Cardiac fibroblast (primary cell): ENCODE measurements at places on chromosomes 3 and 15.

DNA sequence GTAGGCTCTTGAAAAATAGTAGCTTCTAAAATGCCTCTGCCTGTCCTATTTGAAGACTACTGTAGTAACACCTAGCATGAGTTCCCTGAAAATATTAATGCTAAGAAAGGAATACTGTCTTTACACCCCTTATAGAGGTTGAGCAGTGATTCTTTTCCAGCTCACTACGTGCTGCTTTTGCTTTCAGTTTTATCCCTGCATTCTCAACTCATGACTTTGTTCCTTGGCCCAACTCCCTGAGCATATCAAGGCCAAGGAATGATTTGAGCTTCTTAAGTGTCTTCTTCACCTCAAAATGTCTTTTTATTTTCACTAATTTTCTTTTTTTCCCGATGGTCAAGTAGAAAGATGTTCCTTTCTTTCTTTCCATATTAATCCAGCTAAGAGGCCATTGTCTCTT is 16.5 kb upstream of the P2RY13 start:
- peak; percentile 70 for DNase-seq

GRCh38 chr15:77400258-77400657 is 19.6 kb downstream of the PEAK1 start:
- DNase-seq, result no peak

- no peak for DNase-seq
Observed at GRCh38 chr3:32371461-32372212, 20.0 kb upstream of the CMTM7 start.

- peak; percentile 0 for DNase-seq
Observed at GRCh38 chr3:20975188-20975651, 775.8 kb downstream of the ZNF385D start.

DNA sequence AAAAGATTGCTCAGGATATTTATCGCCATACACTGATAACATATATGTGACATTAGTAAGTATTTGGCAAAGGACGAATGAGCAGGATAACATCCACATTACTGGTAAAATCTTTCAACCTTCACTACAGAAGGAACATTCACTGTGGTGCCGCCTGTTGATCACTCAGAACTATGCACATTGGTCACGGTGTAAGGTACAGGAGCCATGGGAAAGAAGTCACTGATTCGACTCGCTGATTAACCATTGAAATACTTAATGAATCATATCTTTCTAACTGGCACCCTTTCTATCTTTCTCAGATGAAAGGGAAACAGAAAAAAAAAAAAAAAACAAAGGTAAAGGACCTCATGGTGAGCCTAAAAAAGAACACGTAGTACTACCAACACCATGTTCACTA is 68.8 kb downstream of the TJP1 start:
- DNase-seq, result no peak

- DNase-seq, result no peak
Observed at GRCh38 chr3:37162501-37163245, 11.7 kb downstream of the LRRFIP2 start.

GRCh38 chr15:74564182-74564581 is 23.2 kb downstream of the ARID3B start:
- DNase-seq, result no peak

- no peak for DNase-seq
Observed at GRCh38 chr3:167899093-167899492, 163.6 kb downstream of the SERPINI1 start.

DNA sequence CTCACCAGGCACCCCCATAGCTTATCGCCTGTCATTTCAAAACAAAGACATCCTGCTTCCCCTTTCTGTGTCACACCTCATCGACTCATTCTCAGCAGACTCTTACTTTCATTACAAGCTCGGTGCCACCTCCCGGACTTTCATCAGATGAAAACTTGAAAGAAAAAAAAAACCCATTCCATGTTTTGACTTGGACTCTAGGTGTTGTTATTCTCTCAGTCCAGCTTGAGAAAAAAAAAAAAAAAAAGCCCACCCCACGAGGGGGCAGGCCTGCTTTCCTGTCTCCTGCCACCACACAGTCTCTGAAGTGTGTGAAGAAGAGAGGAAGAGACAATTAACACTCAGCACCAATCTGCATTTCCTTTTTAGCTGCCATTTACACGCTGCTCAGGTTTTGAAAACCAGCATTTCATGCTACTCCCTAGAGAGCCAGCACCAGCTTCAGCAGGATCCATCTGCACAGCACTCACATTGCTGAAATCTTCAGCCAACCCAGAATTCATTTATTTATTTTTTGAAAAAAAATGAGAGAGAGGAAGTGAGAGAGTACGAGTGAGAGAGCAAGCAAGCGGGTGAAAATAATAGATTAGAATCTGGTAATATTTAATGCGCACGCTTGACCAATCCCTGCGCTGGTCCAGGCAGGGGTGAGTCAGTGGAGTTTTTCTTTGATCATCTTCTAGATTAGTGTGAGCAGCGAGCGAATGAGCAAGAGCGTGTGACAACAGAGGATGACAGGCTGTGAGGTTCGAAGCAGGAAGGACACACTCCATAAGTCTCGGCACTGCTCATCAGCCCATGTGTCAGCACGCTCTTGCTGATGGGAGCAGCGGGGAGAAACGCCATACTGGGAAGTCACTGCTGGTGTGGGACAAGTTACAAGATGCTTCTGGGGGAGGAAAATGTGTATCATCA is 23.5 kb downstream of the ZNF80 start:
- DNase-seq, result peak; percentile 54

DNA sequence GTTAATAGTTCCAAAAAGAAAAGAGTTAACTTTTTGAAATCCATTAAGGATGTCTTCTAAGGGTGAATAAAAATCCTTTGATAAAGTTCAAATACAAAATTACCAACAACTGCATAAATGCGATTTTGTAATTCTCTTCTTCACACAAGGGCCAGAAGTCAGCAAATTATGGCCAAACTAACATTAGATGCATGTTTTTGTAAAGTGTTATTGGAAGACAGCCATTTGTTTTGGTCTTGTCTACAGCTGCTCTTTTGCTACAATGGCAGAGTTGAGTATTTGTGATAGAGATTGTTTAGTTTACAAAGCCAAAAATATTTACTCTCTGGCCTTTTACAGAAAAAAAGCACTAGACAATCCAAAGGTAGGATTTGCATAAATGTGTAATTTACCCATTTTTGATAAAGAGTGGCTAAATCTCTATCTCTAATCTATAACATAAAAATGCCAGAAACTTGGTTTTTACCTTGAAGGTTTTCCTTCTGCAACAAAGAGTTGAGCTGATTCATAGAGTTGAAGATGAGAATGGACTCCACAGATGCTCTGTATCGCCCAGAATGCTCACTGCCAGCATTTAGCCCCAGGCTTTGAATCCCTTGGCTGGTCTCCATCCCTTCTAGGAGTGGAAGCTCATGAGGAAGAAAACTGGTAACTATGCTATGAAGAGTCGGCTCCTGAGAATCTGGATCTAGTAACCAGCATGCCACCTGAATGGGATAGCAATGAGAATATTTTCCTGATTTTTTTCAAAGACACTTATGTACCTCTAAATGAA is 64.5 kb downstream of the POLQ start:
- peak; percentile 23 for DNase-seq

DNA sequence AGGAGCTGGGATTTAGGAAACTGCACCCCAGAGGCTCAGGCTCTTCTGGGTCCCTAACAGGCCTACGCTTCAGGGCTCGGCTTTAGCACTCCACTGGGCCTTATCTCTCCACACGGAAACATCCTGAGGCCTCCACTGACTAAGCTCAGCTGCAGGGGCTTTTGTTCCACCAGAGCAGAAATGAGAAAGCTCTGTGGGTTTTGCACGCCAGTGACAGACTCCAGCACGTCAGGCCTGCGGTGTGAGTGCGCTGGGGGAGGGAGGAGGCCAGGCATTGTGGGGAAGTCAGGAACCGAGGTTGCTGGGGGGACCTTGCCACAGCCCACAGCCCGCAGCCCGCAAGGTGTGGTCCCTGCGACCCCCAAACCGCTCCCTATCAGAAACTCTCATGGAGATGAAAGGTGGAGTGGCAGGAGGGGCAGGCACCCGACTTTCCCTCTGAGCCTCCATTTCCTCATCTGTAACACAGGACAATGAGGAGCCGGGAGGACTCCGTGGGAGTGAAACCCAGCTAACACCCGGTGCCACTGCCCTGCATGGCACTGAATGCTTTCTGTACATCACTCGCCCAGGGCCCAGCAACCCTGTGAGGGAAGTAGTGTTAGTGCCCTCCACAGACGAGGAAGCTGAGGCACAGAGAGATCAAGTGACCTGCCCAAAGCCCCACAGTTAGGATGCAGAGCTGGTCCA is 106.5 kb downstream of the TPRA1 start:
- DNase-seq, result no peak

GRCh38 chr3:50160561-50160983 is 5.4 kb downstream of the SEMA3F start:
- peak; percentile 68 for DNase-seq

DNA sequence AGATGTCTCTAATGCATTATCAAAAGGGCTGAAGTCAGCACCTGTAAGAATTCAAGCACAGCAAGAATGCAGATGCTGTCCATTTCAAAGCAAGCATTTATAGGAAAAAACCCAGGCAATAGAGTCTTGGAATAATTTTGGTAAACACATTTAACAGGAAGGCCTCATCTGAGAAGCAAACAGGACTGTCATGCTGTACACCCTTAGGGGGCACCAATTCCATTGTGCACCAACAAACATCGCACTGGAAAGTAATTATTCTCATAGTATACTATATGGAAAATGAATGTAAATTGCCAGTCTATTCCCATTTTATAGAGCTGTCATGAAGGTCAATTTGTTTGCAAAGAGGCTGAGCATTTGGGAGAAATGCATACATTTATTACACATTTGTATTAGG is 247.3 kb upstream of the SUCLG2 start:
- no peak for DNase-seq

DNA sequence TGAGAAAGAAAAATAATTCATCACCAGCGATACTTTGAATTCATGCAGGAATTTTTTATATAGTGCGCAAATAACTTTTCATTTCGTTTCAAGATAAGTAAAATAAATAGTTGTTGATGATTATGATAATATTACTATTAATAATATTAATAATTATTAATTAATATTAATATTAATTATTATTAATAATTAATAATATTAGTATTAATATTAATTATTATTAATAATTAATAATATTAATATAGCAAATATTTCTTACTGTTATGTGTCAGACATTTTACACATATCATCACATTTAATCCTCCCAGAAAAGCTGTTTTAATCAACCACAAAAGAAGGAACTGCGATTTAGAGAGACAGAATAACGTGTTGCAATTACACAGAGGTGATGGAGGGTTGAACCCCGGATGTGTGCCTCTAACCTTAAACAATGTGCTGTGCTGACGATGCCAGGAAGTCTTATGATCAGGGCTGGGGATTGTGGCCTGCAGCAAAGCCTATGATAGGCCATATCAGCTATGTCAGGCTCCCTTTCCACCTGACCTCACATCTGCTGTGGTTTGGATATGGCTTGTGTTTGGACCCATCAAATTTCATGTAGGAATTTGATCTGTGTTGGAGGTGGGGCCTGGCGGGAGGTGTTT is 263.5 kb upstream of the NR2F2 start:
- DNase-seq, result no peak

DNA sequence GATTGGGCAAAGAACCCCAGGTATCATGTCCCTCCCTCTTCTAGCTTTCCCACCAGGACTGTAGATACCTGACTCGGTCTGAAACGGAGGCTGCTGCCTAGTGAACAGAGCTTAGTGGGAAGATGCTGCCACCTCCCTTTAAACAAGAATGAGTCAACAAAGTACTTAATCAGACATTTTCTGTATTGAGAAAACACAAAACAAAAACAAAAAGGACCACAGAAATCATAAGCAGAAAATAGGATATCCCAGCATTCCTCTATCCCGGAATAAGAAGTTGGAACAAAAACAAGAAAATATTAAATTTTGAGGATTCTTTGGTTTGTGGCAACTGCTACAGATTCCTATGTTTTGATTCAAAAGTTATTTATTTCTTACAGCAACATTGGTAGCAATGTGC is 51.7 kb upstream of the COL8A1 start:
- no peak for DNase-seq

DNA sequence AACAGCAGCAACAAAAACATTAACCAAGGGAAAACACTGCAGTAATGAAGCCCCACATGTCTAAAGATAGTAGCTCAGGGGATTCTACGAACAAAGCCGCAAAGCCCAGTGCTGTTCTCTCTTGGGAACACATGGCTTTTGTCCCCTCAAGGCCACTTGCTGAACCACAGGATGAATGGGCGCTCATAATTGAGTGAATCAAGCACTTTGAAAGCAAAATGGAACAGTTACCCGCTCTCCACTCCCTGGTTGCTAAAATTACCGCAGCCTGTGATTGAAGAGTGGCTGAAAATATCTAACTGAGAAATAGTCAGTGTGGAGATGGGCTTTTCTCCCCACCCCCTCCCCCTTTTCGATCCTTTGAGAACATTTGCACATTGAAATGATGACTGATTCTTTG is 39.6 kb downstream of the RASGRF1 start:
- no peak for DNase-seq

DNA sequence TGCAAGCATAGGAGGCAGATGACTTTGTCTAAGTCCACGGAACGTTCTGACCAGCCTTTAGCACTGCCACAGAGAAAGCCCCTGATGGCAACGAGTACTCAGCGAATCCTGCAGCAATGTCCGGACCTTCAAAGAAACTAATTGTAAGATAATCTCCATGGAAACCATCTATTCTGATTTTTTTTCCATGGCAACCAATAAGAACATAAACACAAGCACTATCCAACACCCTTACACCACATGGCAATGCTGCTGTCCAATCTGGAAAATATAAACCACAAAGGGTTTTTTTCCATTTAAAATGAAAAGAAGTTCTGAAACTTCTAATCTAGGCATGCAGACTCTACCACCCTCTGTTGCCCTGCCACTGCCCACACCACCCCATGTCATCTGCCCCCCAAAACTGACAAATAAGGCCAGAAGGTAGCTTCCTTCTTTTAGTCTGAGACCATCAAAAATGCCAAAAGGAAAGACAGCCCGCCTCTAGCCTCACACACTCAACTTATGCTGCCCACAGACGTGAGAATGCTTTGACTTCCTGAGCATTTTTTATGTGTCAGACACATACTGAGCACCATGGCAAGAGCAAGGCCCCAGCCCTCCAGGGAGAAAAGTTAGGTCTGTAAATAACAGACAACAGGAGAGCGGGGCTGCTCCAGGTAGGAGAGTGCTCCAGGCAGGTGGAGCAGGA is 44.5 kb downstream of the POC1A start:
- DNase-seq, result no peak

DNA sequence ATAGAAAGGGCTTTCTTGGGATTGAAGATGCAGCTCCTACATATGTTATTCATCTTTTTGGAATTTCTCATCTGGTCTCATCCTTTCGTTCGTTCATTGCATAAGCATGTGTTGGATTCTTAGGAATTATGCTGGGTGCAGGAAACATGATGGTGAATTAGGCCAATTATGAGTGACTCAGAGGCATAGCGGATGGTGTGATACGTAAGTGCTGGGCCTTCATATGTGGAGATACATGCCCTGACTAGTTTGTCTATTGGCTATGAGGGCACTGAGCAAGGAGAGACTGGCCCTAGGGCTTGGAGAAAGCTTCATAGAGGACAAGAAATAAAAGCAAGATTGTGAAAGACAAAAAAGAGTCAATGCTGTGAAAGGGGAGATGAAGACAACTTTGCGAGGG is 235.1 kb downstream of the MYRIP start:
- DNase-seq, result peak; percentile 82

GRCh38 chr3:127157171-127157828 is 35.6 kb upstream of the PRR23E start:
- no peak for DNase-seq

GRCh38 chr3:183637106-183637486 is 1.7 kb downstream of the KLHL24 start:
- DNase-seq, result no peak
